ENCODE measurements at places on chromosomes 1 and 21. TPM values are rescaled to one million over a fixed set of nuclear protein-coding genes. Genes with fewer than 3 reads are reported as not detected.

LRRC7 gene
- total RNA-seq, result 0.10 TPM

FCRL2 gene
- not detected for total RNA-seq

GRCh38 chr1:95113684-95114083 lies 3.5 kb upstream of the TLCD4 start:
- DNase-seq, result no peak

DNA sequence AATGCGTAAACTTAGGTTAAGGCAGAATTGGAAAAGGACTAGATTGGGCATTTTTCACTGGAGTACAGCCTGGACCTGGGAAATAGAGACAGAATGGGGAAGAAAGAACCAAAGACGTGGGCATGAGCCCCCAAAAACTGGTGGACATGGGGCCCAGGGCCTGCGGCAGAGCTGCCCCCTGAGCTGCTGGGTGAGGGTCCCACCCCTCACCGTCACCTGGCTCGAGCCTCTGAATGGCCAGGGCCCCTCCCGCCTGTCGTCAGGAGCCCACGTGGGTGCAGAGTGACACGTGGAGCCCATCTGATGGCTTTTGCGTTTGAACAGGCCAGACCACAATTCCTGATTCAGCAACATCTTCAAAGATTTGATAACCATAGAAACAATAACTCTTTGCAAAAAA lies 360.9 kb upstream of the VAMP3 start:
- no peak for DNase-seq

DNA sequence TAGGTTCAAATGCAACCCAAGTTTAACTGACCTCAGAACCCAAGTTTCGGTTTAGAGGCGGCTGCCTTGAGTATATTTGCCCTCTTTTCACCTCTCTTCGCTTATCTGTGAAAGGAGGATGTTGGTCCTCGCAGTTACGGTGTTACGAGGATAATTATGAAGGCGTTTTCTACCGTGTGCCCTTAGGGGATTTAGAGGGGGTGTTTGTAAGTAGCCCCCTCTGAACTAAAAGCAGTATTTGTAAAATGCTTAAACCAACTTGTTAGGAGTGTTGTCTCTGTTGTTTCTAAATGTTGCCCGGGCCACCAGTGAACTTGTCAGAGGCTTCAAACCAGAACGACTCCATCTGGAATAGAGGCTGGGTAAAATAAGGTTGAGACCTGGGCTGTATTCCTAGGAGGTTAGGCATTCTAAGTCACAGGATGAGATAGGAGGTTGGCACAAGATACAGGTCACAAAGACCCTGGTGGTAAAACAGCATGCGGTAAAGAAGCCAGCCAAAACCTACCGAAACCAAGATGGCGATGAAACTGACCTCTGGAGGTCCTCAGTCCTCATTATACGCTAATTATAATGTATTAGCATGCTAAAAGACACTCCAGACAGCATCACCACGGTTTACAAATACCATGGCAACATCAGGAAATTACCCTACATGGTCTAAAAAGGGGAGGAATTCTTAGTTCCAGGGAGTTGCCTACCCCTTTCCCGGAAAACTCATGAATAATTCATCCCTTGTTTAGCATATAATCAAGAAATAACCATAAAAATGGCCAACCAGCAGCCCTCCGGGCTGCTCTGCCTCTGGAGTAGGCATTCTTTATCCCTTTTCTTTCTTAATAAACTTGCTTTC lies 1.0 kb upstream of the PSRC1 start:
- no peak for DNase-seq

Data from H4 (cell line).